ENCODE measurements at places on chromosomes 13 and 19.

GRCh38 chr13:43933378-43933777 is 53.7 kb downstream of the LACC1 start:
- no peak for DNase-seq

GRCh38 chr19:3576696-3577443 is 4.1 kb downstream of the HMG20B start:
- no peak for DNase-seq

DNA sequence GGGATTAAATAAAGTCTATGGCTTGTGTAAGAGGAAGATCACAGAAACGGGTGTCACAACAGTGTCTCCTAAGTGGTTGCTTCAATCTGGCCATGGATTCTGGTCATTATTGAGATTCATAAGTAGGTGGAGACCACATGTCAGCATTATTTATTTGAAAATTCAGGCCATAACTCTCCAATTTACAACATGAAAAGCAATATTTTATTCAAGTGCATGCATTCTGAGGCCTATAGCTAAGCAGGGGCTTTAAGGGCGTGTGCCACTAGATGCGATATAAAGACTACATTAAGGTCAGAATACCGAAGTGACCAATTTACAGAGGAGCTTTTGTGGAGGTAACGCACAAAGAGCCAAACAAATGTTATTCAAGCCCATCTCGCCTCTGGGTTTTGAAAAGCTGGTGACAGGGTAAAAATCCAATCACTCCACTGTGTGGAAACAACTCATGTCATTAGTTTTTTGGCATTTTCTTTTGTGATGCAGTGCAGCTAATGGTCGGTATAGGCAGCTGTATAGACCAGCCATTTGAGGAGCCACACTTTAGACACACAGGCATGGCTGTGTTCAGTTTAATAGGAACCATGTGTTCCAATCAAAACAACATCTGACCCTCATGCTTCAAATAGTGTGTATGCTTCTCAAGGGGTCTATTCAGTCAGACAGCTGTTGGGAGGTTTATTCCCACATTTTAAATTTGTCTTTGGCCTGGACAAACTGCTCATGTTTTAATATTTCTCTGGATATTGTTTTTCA is 123.7 kb downstream of the KL start:
- DNase-seq, result no peak

GRCh38 chr13:29520671-29521070 is 74.8 kb downstream of the SLC7A1 start:
- DNase-seq, result no peak

DNA sequence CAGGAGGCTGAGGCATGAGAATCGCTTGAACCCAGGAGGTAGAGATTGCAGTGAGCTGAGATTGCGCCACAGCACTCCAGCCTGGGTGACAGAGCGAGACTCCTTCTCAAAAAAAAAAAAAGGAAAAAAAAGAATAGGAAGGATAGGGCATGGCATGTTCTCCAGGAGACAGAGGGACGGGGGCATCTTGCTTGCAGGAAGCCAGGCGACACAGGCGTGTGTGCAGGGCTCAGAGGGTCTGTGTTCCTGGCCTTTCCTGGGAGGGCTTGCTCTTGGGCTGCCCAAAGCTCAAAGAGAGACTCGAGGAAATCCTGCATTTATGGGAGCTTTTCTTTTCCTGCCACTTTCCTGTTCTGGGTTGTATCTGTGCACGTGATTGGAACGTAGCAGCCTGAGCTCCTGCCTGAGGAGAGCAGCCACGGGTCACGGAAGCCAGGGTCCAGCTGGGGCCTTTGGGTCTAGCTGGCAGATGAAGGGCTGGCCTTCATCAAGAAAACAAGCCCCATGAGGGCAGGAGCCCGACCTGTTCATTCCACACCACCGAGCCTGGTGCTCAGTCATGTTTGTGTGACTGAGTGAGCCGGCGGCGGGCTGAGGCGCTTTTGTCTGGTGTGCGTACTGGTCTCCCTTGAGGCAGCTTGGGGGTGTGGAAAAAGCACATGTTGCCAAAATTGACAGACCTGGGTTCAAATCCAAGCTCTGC is 44.5 kb downstream of the CAPN12 start:
- no peak for DNase-seq

DNA sequence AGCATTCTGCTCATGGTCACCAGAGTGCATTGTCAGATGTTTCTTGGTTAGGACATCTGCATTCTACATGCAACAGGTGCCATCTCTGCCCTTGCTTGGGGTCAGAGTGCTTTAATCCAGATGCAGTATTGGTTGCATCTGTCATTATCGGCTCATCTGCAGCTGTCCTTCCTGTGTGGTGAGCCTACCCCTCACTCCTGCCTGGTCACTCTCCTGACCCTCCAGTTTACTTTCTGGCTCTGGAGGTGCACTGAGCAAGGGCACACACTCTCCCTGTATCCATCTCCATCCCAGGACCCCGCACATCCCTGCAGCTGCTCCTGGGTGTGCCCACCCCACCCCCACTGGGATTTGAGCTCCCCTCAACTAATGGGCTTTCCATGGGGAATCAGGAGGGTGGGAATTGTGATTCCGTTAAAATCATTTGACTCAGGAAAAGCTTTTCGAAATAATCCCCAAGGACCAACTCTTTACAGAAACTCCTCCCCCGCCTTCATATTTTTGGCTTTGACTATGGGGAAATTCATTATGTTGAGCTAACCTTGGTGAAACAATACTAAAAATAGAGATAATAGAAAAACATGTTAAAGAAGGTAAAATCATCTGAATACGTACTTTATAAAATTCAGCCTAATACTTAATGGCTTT is 70.2 kb downstream of the COL4A2 start:
- DNase-seq, result no peak

GRCh38 chr19:15464394-15465385 is at the start of gene RASAL3:
Gene RASAL3 (minus strand): TSS chr19:15464544. CDS start chr19:15464358, 186 bp downstream.
- no peak for DNase-seq

- no peak for DNase-seq
Observed at GRCh38 chr13:75226092-75226491, 255.9 kb downstream of the TBC1D4 start.

- DNase-seq, result no peak
Observed at GRCh38 chr13:63873936-63874335, 2458.3 kb upstream of the PCDH20 start.

DNA sequence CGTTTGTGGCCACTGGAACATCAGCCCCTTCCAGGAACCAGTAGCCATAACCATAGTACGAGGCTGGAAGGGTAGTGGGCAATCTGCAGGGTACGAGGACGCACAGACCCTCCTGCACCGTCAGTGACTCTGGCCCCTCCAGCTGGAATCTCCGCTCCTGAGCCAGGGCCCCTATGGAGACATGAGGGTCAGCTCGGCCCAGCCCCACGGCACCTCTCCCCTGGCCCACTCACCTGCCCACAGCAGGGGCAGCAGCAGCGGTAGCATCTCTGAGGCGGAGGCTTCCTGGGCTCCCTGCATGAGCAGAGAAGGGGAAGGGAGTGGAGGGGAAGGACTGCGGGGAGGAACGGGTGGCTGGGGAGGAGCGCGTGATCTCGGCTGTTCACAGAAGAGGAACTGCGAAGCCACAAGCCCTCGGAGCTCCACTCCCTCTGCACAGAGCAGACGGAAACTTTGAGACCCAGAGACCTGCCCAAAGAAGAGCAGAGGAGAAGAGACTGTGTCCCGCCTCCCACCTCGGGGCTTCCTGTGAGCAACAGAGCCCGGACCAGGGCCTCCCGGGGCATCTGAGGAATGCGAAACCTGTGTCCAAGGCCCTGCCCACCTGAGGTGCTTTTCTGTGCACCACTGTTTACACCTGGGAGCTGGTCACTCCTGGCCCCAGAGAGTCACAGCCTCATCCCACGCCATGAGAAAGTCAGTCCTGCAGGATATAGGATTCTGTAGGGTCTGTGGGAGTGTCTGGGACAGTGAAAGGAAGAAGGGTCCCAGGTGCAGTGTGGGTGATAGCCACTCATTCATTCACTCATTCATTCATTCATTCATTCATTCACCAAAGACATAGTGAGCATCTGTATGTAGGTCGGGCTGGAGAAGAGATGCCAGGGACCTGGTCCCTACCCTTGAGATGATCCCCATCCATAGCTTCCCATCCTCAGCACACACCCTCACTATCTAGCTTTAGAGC is at the start of gene SIGLEC6:
Gene SIGLEC6 (minus strand): TSS at position 322 of the 967 bp plus-strand sequence. CDS start 22 bp downstream, at position 300.
- DNase-seq, result no peak

DNA sequence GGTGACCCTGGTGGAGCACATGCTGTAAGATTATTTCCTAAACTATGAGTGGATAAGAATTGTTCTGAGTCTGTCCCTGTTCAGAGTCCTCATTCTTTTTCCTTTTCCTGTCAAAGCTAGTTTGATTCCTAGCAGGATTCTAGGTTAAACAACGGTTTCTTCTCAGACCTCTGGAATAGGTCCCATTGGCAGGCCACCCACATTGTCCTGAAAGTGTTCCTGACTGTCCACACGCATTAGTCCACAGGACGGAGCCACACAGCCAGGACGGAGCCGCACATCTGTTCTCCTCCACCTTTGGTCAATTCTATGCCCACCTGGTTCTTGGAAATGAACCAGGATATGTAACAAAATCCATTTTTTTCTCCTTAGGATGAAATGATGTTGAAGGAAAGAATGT is 46.1 kb downstream of the ANKRD10 start:
- no peak for DNase-seq

DNA sequence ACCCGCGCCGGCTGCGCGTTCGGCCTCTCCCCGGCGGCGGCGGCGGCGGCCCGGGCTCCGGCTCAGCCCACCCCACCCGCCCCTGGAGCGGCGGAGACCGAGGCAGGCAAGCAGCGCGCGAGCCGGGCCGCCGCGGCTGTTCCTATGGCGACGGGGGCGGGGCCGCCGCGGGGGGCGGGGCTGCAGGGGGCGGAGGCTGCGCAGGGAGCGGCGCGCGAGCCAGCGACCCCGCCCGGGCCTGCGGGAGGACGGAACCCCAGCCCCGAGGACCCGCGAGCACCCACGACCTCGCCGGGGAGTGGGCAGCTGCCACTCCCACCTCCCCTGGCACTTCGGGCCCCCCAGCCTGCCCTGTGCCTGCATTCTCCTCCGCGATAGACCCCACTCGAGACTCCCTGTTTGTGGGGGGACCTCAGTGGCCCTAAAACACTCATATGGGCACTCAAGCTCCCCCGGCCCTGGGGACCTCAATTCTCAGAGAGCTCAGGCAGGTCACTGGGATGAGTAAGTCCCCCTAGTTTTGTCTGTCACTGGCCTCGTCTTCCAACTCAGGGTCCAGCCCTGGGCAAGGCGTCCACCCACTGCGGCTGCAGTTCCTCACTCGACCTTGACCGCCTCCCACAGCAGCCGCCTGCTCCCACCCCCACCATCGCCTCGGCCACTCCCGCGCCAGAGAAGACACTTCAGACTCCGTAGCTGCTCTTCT is at the start of gene CTXN1:
Gene CTXN1 (minus strand): TSS at position 115 of the 706 bp plus-strand sequence. CDS start 597 bp downstream, outside the sequence.
- no peak for DNase-seq

- no peak for DNase-seq
Observed at GRCh38 chr13:61036715-61037114, 378.9 kb downstream of the PCDH20 start.

DNA sequence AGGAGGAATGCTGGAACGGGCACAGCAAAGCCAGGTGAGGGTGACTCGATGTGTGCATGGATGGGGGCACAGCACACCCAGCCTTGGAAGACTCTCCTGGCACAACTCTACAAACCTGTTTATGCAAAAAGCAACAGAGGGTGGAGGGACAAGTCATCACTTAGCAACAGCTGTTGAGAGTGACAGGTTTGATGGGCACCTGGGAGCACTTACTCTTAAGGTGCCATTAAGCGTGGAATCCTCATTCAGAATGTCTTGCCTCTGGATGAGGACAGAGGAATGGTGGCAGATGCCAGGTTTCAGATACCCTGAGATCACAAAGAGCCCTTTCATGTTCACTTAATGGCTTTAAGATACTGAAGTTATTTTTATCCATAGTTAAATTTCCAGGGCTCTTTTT is 97.0 kb downstream of the DCT start:
- DNase-seq, result no peak

GRCh38 chr19:28710278-28710677 is 502.7 kb downstream of the UQCRFS1 start:
- peak; percentile 19 for DNase-seq

GRCh38 chr19:37466277-37466797 is 907 bp downstream of the ZNF569 start:
- no peak for DNase-seq

DNA sequence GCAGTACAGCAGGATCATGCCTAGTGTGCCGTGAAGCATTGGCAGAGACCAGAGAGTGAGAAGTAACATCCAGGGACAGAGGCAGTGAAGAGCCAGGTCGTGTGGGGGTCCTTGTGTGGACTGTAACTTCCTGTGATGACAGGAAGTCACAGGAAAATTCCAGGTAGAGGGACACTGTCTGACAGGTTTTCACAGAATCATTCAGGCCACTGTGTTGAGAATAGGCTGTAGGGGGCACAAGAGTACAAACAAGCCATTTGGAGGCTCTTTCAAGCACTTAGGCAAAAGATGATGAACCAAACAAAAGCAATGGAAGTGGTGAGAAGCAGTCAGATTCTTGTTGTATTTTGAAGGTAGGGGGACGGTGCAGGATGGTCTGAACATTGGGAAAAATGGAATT is 46.4 kb downstream of the N4BP2L1 start:
- no peak for DNase-seq

GRCh38 chr19:54156490-54156889 is 3.0 kb downstream of the LENG1 start:
- no peak for DNase-seq

DNA sequence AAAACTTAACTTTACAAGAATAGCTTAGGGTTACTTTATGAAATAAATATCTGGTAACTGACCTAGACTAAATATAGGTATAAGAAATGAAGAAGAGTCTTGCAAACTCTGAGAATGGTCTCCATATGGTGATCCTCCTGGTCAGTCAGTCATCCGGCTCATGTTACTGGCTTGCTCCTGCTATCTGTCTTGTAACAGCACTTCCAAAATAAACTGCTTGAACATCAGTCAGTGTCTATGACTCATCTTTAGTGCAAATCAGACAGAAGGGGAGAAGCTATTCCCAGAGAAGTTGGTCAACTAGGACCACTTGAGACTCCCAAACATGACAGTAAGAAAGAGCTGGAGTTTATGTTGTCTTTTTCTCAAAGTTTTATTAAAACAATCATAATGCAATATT is 1550.9 kb downstream of the PCDH9 start:
- DNase-seq, result peak; percentile 27

- no peak for DNase-seq
Observed at GRCh38 chr13:29534083-29534482, 61.4 kb downstream of the SLC7A1 start.

GRCh38 chr13:75825594-75825993 is 189.5 kb downstream of the LMO7 start:
- no peak for DNase-seq

DNA sequence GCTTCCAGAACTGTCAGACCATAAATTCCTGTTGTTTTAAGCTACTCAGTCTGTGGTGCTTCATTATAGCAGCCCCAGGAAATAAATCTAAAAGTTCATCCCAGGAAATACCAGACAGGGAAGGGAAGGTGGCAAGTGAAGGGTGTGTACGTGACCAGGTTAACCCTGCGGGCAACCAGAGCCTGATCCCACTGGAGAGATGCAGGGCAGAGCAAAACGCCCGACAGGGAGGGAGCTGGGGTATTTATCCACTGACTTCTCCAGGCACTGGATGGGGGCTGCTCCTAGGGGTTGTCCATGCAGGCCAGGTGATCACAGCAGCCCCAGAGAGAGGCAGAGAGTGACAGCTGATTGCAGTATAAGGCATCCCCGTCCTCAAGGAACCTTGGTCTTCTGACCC is 150.9 kb downstream of the CACNA1A start:
- DNase-seq, result no peak

Measured in NCI-H446 treated with DMSO at 0.1 percent for 48 hours (cell line).